ENCODE measurements at places on chromosomes 7 and 10.

DNA sequence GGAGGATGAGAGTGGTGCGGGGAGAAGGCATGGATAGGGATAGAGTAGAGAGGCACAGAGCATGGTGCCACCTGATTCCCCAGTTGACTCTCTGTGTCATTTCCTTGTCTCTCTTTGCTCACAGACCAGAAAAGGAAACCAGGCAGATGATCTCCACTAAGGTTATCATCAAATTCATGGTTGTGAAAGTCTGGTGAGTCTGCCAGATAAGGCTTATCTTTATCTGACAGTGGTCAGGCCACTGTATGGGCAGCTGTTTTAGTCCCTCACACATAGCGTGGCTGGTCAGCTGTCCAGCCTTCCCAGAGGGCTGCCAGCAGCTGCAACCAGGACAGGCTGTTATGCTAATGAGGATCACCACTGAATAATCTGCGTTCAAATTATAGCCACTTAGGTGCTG, 99.0 kb downstream of the ADRA2A start:
- no peak for DNase-seq

DNA sequence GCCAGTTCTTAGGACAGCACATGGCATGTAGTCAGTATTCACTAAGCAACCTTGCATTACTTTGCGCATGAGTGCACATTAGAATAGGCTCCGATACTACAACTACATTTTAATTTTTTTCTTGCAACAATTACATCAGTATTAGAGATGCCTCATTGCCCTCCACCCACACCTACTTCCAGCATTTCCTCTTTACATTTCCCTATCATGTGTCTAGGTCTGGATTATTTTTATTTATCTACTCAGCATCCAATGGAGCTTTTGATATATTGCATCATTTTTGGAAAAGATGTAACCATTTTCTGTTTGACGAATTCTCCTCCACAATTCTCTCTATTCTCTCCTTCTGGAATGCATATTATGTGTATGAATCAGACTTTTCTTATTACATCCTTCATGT, 258.2 kb upstream of the GLI3 start:
- DNase-seq = no peak

GRCh38 chr10:71622154-71622526, 97.4 kb downstream of the C10orf105 start:
- no peak for DNase-seq

DNA sequence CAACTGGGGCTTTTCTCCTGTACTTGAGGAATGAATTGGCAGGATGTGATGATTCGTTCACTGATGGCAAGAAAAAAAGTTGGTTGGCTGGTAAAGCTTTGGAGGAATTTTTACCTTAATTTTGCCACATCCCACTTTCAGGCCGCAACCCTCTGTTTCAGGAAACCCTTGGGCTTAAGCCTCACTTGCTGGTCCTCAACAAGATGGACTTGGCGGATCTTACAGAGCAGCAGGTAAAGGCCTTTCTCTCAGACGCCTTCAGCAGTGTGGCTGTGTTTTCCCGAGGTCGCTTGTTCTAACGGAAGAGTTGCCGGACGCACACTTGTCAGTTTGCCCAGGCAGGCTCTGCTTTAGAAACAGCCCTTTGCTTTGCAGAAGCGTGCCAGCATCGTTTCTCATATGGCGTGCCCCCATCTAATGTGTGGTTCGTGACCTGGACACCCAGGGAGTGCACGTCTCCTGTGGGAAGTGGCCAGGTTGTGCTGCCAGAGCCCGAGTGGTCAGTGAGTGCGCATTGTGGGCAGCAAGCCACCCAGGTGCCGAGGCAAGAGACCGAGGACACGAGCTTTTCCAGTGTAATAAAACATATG, 2.2 kb downstream of the MTG1 start:
- DNase-seq = no peak

DNA sequence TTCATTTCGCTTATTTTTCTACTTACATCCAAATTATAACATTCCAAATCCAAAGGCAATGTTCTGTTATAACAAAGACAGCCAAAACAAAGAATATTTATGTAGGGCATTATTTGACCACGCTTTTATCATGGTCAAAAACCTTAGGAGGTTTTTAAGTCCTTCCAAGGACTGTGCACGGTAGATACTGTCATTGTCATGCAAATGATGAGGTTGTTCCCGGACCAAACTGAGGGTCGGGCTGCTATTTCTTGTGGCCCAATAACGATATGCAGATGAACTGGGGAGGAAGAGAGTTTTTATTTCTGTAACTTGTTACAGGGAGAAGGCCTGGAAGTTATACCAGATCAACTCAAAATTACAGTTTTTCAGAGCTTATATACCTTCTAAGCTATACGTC, 56.6 kb upstream of the STEAP4 start:
- no peak for DNase-seq

DNA sequence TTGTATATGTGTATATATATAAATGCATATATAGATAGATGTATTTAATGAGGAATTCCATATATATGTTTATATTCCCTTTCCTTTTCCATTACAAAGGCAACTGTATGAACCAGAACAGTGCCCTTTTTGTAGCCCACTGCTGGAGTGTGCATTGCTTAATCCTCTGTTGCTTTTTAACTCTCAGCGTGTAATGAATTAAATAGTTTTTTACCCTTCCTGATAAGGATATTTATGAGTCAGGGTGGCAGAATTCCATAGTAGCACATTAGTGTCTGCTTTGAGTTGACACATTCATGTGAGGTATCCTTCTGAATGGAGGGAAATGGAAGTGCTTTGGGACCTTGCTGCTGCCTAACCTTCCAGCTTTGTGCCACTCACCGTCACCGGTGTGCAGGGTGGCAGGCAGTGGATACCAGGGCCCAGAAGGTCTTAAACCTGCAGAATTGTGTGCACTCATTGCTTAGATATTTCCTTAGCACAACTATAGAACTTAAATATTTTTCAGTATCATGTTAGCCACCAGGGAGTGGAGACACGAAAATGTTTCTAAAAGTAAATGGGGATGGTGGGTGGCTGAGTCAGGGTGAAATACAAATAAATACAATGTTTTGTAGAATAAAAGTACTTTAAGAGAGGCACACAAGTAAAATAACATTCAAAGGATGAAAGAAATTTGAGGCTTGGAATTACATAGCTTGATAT, 117.9 kb downstream of the SND1 start:
- DNase-seq = no peak

- DNase-seq = no peak
Observed at GRCh38 chr10:61890881-61891409, 10.6 kb upstream of the ARID5B start.
